Muscle of back (tissue), 13 donors: ENCODE measurements at places on chromosomes 7 and 10.

DNA sequence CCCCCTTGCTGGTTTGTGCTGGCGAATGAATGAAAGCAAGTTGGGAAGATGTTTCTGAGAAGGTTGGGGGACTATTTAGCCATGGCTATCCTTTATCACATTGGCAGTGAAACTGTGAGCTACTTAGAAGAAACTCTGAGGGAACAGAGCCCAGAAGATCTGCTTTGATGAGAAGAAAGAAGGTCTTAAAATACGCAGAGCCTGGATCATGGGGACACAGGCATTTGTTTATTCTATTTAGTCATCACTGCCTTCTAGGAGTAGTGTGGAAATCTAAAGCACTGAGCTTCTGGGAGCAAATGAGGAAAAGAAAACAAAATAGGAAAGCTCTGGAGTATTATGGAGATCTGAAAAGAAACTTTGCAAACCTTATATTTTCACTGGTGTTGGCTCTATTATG, 28.5 kb downstream of the CPED1 start:
- no peak for DNase-seq

DNA sequence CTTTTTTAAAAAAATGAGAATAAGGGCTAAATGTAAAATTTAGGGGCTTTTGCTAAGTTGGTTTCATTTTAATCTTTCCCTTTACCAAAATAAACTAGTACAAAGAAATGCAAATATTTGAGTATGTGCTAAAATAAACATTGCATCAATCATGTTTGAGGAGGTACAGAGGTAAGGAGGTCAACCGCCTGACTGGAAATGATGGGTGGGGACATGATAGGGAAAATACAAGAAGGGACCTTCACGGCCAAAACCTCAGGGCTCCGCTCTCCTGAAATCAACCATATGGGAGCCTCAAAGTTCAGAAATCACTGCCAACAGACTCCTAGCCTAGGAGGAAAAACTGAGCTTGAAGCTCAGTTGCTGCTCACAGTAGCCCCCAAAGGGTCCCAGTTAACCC, 207.6 kb downstream of the AHR start:
- DNase-seq = no peak

DNA sequence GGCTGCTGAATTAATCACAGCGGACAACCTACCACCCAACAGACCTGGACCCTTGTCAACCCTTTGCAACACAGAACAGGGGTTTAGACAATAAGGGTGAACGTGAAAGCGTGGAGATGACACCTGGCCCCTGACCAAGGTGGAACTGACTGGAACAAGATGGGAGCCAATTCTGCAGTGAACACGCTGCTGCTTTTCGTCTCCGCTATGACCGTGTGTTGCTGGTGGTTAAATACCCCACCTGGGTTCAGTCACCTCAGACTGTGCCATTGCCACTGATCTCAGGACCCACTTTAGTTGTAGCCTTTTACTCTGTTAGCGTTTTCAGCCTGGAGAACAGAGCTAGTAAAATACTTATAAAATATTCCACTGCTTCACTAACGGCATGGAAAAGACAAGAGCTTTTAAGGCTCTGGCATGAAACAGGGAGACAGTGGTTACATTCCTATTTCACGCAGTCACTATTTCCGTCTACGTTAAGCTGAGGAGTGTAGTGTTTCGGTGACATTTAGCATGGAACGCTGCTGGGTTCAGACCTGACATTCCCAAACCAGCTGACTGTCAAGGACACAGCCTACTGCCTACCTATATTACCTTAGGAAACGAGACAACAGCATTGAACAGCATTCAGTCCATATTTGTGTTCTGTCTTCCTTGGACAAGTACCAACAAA, 119.5 kb upstream of the PRSS1 start:
- peak; percentile 26 for DNase-seq

GRCh38 chr10:62390497-62391176, 16.5 kb downstream of the ZNF365 start:
- DNase-seq = no peak

- DNase-seq = no peak
Observed at GRCh38 chr7:64113981-64114380, 68.7 kb downstream of the ZNF727 start.

DNA sequence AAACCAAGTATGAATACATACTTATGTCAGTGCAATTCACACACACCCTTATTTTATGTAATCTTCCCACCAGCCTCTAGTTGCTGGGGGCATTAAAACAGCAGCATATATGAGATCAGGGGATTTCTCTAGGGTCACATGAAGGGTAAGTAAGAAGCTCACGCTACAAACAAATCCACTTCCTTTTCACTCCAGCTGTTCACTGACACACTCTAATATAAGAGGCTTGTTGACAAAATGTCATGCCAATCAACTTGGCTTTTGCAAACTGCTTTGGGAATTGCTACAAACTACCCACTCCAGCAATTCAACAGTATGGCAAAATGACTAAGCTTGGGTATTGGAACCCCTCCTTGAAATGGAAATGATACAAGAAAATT, 10.3 kb downstream of the FAM3C start:
- no peak for DNase-seq

DNA sequence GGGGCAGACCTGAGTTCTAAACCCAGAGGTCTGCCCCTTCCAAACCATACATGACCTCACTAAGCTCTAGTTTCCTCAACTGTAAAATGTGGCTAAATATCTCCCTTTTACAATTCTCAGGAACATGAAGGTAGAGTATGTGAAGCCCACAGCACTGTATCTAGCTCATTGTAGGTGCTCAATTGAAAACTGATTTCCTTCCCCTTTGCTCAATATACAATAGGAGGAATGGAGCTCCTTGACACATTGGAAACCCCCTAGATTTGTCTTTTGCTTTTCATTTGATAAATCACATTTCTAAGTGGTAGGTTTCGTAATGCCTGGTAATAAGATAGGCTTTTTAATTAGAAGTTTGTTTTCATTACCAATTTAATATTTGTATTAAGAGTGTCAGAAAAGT, 153.3 kb downstream of the ARID5B start:
- DNase-seq = no peak

GRCh38 chr10:49299816-49300139, 808 bp downstream of the C10orf71 start:
- no peak for DNase-seq

DNA sequence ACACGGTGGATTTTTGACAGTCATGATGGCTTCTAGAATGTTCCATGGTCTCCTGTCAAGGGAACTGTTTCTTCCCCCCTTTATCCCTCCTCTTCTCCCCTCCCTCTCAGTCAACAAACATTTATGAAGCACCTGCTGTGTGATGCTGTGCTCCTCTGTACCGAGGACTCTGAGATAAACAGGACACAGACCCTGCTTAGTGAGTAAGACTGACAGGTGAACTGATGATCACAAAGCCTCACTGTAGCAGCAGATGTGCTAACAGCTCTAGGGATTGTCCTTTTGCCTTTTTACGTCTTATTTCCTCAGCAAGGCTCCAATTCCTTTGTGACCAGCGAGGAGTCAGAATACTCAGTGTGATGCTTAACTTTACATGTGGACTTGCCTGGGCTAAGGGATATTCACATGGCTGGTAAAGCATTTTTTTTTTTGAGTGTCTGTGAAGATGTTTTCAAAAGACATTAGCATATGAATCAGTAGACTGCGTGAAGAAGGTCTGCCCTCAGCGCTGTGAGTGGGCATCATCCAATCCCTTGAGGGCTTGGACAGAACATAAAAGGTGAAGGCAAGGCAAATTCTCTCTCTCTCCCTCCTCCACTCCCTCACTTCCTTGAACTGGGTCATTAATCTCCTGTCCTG, 170.1 kb downstream of the ADRA2A start:
- DNase-seq = no peak

DNA sequence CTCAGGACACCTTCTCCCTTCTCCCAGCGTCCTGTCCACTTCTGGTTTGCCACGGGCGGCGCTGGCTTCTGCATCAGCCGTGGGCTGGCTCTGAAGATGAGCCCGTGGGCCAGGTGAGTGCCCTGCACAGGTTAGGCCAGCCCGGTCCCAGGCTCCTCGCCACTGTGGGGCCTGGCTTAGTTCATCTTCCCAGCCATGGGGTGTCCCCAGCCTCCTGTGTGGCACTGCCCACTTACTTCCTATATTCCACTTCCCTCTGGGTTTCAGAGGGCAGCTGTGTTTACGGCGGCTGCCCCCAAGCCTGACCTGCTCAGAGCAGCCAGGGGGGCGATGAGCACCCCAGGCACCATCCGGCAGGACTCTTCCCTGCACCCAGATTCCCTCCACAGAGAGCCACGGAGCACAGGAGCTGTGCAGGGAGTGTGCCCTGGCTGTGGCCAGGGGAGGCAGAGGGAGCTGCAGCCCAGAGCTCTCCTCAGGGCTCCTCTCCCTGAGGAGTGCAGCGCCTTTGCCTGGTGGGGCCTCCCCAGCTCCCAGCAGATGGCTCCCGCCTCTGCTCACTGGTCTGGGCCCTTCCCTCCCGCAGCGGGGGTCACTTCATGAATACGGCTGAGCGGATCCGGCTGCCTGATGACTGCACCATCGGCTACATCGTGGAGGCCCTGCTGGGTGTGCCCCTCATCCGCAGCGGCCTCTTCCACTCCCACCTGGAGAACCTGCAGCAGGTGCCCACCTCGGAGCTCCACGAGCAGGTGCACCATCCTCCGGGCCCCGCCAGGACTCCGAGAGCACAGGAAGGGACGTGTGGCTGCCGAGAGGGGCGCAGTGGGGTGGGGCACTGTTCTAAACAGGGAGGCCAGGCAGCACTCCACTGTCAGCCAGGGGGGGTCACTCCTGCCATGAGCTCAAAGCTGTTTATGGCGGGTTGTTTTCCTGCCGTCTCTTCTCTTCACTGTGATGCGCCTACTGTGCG, 6.4 kb downstream of the LFNG start:
- no peak for DNase-seq

GRCh38 chr7:7924303-7924702, 44.3 kb upstream of the GLCCI1 start:
- no peak for DNase-seq

- no peak for DNase-seq
Observed at GRCh38 chr7:44625526-44626471, 19.4 kb downstream of the OGDH start.

GRCh38 chr10:1354809-1355710, 298.9 kb downstream of the WDR37 start:
- DNase-seq = no peak

- no peak for DNase-seq
Observed at GRCh38 chr10:17548162-17548561, 69.0 kb downstream of the HACD1 start.
